ENCODE measurements at places on chromosomes 1 and 21.

DNA sequence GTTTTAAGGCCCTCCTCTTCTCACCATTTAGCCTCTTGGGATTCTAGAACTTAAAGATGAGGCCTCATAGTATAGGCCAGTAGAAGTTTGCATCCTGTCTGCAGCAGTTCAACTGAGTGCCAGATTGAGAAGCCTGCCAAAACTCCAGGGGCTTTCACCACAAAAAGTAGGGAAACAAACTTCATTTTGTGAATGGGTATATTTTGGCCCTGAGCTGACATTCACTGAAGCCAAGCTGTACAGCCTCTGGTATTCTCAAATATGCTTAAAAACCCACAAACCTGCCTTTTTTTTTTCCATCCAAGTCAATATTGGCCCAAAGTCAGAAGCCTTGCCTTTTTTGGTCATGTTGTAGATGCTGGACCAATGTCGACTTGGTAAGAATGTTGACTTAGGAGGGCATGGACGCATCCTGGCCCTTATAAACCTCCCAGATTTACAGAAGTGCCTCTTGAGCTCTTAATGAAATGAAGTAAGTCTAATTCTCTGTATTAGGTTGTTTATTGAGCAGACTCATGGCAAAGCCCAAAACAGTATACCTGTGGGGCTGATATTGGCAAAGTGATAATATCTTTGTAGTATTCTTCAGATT, 337.5 kb downstream of the CHRM3 start:
- no peak for DNase-seq

DNA sequence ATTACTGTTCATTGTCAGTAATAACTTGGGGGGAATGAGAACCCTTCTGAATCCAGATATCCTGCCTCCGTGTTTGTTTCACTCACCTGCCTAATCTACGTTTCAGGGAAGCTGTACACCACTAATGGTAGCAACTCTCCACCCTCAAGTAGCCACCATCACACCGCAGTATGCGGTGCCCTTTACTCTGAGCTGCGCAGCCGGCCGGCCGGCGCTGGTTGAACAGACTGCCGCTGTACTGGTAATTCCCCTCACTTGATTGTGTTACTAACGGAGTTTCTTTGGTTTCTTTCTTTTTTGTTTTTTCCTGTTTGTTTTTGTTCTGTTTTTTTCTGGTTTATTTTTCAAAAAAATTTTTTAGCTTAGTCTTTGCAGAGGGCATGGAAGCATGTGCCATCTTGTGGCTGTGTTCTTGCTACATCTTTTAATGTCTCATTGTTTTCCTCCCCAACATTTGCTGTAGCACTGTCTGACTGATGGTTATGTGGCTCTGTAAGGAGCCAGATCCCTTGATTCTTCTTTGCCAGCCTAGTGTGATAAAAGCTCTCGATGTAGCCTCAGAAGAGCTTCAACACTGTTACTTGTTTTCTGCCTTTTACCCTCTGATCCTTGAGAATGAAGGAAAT, 15.9 kb upstream of the OLFML3 start:
- DNase-seq: no peak

DNA sequence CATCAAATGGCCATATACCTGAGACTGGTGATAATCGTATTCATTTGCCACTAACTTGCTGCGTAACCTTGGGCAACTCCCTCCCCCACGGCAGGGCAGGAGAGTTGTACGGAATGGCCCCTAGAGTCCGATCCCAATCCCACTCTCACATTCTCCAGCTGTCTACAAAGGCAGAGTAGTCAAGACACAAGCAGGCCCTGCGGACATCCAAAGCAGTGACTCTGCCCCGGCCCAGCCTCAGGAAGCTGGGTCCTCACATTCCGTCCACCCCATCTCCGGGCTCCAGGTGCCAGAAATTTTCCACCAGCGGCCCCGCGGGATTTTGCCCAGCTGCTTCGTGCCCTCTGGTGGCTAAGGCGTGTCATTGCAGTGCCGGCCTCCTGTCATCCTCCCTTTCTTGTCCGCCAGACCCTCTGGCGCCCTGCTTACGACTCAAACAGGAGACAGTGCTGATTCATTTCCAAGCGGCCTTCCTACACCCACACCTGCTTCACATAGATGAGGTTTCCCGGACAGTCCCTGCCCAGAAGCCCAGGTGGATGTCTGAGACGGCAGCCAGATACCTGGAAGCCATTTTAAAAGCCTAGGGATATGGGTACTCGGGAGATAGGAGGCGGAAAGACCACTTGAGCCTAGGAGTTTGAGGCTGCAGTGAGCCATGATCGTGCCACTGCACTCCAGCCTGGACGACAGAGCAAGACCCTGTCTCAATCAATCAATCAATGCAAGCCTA, 2.9 kb upstream of the S100A2 start:
- DNase-seq: peak; percentile 53

- no peak for DNase-seq
Measured at GRCh38 chr1:149877211-149877946, 22.0 kb upstream of the BOLA1 start.

DNA sequence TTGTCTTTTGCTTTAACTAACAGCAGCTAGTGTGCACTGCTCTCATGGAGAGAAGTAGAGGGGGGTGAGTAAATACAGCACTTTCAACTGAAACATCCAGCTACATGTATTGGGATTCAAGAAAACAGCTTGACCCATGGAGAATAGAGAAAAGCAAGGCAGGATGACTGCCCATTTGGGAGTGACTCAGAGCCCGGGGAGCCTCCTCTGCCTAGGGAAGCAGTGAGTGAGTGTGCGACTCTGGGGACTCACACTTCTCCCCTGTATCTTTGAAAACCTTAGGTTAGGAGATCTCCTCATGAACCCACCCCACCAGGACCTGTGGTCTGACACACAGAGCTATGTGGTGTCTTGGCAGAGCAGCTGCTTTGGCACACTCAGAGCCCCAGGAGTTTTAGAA, 82.0 kb upstream of the PTGFR start:
- DNase-seq: no peak

DNA sequence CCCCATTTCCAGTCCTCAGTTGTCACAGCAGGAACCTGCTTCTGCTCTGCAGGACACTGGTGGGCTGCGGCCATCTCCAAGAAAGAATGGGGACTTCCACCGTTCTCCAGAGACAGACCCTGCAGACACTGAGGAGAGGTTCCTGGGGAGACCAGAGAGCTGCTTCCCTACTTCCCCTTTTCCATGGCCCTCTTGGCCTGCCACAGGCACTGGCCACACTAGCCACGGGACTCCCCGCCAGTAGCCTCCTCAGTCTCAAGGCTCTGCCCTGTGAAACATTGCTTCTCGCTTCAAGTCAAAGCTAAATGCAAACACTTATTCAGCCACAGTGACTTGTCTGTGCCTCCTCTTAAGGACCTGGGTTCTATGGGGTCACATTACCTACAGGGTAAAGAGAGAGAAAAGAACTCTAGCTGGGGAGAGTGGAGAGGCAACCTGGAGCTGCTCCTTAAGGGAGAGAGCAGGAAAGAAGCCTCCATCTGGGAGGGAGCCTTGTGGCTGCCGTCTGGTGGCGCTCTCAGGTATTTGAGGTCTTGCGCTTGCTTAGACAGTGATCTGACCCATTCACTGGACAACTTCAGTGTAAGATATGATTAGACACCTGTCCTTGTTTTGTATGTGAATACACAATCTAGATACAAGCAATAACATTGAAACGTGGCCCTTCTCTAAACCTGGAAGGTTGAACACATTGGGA, 5.4 kb upstream of the SLAMF8 start:
- DNase-seq: no peak

- no peak for DNase-seq
Measured at GRCh38 chr1:180150982-180151381, 3.7 kb upstream of the QSOX1 start.

- no peak for DNase-seq
Measured at GRCh38 chr1:207996636-207997035, 85.7 kb upstream of the CD34 start.

DNA sequence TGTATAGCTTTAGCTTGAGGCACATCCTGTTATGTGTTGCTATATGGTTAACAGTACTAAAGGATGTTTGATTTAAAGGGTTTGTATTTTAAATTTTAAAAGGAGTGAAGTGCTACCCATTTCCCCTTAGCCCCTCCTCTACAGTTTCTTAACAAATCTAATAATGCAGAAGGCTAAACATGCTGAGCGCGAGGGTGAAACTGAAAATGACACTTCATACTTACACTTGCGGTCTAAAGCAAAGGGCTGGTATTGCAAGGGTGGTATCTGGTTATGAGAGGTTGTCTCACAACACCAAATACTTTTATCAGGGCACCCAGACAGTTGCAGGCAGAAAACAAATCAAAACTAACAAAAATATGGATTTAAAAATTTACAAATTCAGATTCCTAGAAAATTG, 172.3 kb downstream of the SIPA1L2 start:
- no peak for DNase-seq

DNA sequence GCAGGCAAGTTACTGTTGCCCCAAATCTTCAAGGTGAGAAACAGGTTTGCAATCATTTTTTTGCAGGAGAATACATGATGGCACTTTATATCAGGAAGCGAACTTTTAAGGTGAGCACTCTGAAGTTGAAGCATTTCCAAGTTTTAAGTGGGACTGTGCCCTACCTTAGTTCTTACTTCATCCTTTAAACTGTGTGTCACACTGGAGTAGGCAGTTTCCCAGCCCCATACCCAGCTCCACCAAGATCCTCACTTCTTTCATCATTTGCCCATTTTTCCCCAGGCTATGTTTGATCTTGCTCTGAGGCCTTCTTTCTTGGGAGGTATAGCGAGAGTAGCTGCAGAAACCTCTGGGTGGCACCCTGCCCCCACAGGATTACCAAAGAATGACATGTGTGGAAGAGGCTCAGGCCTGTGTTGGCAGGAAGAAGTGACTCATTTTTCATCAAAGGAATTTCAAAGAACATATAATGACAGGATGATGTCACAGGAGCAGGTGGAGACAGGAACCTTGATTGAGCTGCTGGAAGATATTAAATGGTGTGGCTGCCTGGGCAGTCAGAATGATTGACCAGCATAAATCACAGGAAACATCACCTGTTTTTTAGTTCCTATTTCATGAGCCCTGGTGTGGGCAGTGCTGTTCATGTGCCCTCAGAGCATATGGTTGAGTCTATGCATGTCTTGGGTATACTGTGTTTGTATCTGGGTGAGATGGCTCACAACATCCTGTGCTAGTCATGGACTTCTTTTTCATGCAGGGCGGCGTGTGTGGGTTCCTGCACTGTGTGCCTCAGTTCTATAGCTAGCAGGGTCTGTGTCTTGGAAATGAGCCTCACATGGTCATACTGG, 20.8 kb upstream of the MACF1 start:
- no peak for DNase-seq

DNA sequence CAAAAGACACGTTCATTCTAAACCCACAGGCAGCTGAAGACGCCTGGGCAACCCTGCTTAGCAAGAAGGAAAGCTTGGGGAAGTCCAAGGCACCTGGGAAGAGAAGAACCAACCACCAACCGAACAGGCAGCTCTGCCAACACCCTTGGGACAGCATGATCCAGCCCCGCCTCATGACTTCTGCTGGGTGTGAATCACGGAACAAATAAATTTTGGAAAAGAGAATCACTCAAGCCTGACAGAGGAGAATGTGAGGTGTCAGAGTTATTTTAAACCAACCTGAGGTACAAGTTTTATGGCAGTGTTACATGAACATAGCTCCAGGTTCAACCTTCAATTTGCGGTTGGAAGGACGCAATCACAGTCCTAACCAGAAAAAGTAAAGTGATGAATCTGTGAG, 10.0 kb upstream of the PADI4 start:
- DNase-seq: no peak

DNA sequence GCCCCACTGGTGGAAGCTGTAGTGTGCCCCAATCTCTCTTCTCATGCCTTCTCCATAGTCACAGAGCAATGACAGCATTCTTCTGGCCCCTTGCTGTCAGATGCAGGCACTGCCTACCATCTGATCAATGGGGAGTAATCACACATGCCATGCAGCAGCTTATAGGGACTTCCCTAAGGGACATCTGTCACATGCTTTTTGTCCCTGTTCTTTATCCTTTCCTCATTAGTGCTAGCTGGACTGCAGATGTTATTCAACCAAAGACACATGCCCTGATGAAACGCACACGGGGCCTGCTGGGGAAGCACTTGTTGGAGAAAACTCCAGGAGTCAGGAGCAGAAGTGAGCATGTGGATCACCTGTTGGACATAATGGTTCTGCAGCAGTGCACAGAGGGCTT, 108.7 kb downstream of the KCNJ15 start:
- DNase-seq: no peak

GRCh38 chr1:222543817-222544216, 4.1 kb downstream of the HHIPL2 start:
- DNase-seq: no peak

GRCh38 chr21:26798856-26799751, 46.1 kb downstream of the ADAMTS1 start:
- no peak for DNase-seq
